ENCODE measurements at places on chromosomes 13 and 19. TPM values are rescaled to one million over a fixed set of nuclear protein-coding genes. Genes with fewer than 3 reads are reported as not detected.

The VSIG10L gene
- 0.27 TPM for total RNA-seq

The ZNF547 gene
- total RNA-seq = 4.1 TPM

The SERPINE3 gene
- total RNA-seq = not detected

The CUL4A gene
- 58.1 TPM for total RNA-seq

The XAB2 gene
- 30.5 TPM for total RNA-seq

The CBARP gene
- 3.1 TPM for total RNA-seq

The UTP14C gene
- 14.7 TPM for total RNA-seq

The TEX29 gene
- not detected for total RNA-seq

The CD37 gene
- total RNA-seq = not detected

The FAAP24 gene
- 12.0 TPM for total RNA-seq

The SWSAP1 gene
- total RNA-seq = 0.45 TPM

The ZNF534 gene
- total RNA-seq = not detected

The BCL2L12 gene
- total RNA-seq = 6.1 TPM

The CCDC169 gene
- 4.1 TPM for total RNA-seq

The LGALS16 gene
- total RNA-seq = not detected

The ZNF681 gene
- total RNA-seq = 0.36 TPM

The ACP7 gene
- total RNA-seq = 0.45 TPM

Data from fibroblast of the aortic adventitia (primary cell).